ENCODE measurements at places on chromosomes 4 and X.

DNA sequence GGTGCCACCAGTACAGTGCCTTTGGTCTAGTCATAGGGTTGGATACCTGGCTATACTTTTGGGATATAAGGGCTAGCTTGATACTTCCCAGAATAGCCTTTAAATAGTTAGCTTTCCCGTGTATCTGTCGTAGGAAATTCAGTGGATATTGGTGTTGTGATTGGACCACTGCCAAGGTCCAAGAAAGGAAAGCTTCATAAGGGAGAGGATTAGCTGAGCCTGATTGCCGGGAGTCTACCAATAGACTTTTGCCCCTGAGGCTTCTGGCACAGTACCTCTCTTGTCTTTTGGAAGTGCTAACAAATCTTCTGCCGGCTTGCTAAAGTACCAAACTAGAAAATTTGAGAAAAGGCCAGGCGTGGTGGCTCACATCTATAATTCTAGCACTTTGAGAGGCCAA, 350.6 kb downstream of the CHIC1 start:
- H3K27ac ChIP-seq: no peak overlapping the region
- no peaks in the 10 kb centered on the region for H3K36me3 ChIP-seq
- no peak overlapping the region for H3K4me3 ChIP-seq
- DNase-seq: no peak
- H3K4me1 ChIP-seq: no peaks in the 10 kb centered on the region
- H3K27me3 ChIP-seq: no peaks in the 10 kb centered on the region

- H3K27me3 ChIP-seq: no peaks in the 10 kb centered on the region
- H3K4me3 ChIP-seq: peak overlapping the region; percentile 76
- no peak for DNase-seq
- peaks cover 14% of the 10 kb centered on the region for H3K4me1 ChIP-seq
These were observed 645 bp downstream of the AMMECR1 start for GRCh38 chrX:110317061-110317819.

- DNase-seq: no peak
- H3K4me3 ChIP-seq: no peak overlapping the region
- no peak overlapping the region for H3K27ac ChIP-seq
- H3K27me3 ChIP-seq: no peaks in the 10 kb centered on the region
- no peaks in the 10 kb centered on the region for H3K36me3 ChIP-seq
These were observed 109.5 kb downstream of the TAB3 start for GRCh38 chrX:30779453-30780030.

DNA sequence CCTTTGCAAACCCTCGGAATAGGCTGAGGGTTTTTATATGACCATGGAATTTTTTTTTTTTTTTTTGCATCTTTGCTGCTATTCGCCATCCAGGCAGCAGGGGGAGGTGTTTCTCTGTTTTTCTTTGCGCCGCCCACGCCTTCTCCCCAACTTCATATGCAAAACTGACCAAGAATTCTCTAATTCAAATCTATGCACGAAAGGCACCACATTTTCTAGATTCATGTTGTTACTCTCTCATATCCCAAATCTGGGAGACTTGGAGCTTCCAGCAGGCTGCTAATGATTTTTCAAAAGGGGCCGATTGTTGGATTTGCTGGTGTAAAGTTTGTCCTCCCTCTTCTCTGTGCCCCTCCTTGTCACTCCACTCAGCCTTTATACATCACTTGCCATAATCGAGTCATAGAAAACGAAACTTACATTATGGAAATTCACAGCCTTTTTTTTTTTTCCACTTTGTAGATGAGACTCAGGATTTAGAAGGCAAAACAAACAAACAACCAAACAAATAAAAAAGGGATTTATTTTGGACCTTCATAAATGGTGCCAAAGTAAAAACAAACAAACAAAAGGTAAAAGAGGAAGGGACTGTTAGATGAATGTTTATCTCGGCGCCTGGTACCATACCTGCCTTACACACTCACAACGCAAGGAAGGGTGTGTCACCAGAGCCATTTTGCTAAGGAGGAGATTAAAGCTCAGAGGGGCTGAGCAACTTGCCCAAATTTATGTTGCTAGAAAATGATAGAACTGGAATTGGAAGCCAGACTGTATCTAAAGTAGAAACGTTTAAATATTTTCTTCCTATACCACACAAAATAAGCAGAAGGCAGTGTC, 29.3 kb upstream of the BOD1L1 start:
- peaks cover 3% of the 10 kb centered on the region for H3K27me3 ChIP-seq
- DNase-seq: peak; percentile 35
- H3K4me1 ChIP-seq: no peaks in the 10 kb centered on the region
- no peaks in the 10 kb centered on the region for H3K36me3 ChIP-seq
- H3K4me3 ChIP-seq: peak overlapping the region; percentile 9

- H3K27ac ChIP-seq: no peak overlapping the region
- H3K4me1 ChIP-seq: no peaks in the 10 kb centered on the region
- H3K27me3 ChIP-seq: no peaks in the 10 kb centered on the region
These were observed 43.7 kb downstream of the FRMPD3 start for GRCh38 chrX:107493141-107493540.

- no peak overlapping the region for H3K27ac ChIP-seq
- H3K27me3 ChIP-seq: no peaks in the 10 kb centered on the region
- no peaks in the 10 kb centered on the region for H3K36me3 ChIP-seq
- no peak overlapping the region for H3K4me3 ChIP-seq
These were observed 395.9 kb upstream of the GRIA3 start for GRCh38 chrX:122788216-122788615.
